ENCODE measurements at places on chromosomes 12 and 14.

DNA sequence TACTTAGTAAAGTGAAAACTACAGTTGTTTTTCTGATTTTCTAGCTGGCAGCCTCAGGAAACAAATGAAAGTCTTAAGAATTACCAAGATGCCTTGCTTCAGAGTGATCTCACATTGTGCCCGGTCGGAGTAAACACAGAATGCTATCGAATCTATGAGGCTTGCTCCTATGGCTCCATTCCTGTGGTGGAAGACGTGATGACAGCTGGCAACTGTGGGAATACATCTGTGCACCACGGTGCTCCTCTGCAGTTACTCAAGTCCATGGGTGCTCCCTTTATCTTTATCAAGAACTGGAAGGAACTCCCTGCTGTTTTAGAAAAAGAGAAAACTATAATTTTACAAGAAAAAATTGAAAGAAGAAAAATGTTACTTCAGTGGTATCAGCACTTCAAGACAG lies 28.9 kb downstream of the RXYLT1 start:
- DNase-seq: peak; percentile 40

- DNase-seq: no peak
Measured at GRCh38 chr12:3527181-3527580, 36.2 kb downstream of the PRMT8 start.

- DNase-seq: no peak
Measured at GRCh38 chr12:24595652-24596235, 353.2 kb downstream of the BCAT1 start.

- no peak for DNase-seq
Measured at GRCh38 chr14:38490273-38490672, 234.4 kb upstream of the CLEC14A start.

DNA sequence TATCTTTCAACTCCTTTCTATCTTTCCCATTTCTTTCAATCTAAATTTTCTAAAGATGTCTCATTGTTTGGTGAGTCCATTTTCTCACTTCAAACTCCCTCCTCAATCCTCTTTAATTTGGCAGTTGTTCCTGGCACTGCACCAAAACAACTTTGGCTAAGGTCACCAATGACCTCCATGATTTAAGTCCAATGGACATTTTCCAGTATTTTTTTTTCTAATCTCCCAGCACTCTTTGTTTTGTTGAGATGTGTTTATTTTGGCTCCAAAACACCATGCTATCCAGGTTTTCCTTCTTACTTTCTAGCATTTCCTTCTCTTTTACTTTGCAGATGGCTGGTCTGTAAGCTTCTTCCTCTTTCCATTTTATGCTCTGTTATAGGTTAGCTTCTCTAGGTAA lies 42.5 kb upstream of the OTOGL start:
- no peak for DNase-seq

- no peak for DNase-seq
Measured at GRCh38 chr12:50842637-50843493, at the start of gene TMPRSS12. Gene TMPRSS12, plus strand, starts transcription at chr12:50842926. Its CDS starts 39 bp downstream, at chr12:50842965.

DNA sequence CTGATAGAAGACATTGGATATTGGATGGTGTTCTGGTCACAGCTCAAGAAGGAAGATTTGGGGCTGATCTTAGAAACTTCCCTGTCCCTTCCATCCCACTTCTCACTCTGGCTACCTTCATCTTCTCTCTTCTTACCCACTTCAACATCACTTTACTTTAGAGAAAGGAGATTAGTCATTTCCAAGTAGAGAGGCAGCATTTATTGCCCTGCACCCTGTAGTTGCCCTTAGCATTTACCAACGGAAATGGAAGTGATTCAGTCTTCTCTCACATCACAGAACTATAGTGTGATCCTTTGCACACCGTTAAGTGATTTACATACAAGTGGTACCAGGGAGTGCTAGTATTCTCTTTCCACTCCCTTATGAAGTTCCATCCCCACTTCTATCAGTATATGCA lies 52.4 kb downstream of the PHLDA1 start:
- DNase-seq: peak; percentile 81

DNA sequence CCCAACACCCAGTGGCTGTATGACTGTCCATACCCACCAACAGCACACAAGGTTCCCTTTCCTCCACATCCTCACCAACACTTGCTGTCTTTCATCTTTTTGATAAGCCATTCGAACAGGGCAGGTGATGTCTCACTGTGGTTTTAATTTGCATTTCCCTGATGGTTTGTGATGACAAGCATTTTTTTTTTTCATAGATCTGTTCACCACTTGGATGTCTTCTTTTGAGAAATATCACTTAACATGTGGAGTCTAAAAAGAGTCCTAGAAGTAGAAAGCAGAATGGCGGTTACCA lies 198.1 kb upstream of the DIO3 start:
- no peak for DNase-seq

DNA sequence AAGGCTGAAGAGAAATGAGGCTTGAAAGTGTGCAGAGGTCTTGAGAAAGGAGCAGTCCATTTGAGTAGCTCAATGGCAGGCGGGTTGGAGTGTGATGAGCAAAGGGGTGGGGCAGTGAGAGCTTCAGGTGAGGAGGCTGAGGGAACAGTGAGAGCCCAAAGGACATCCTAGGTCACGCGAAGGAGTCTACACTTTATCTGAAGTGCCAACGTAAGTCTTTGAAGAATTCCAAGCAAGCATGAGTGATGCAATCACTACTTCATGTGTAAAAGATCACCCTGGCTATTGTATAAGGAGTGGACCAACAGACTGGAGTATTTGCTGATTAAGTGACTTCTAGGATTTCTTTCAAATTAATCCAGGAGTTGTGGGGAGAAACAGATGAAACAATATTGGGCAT lies 159.9 kb upstream of the HIF1A start:
- no peak for DNase-seq

- DNase-seq: no peak
Measured at GRCh38 chr12:124754491-124754890, 109.2 kb downstream of the SCARB1 start.

DNA sequence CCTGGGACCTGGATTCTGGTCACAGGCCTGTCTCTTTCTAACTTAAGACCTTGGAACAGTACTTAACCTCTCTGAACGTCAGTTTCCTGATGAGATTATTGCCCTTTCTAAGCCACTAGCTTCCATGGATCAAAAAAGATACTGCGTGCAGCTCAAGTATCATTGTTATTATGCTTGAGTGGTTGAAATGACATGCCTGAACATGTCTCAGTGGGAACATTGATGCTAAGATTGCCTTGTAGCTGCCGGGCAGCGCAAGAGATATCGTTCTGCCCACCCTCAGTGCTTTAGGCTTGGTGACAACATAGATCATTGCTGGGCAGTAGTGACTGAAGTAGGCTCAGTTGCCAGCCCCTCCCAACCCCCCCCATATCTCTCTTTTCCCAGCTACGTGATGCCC lies 131.9 kb downstream of the SMOC1 start:
- no peak for DNase-seq

DNA sequence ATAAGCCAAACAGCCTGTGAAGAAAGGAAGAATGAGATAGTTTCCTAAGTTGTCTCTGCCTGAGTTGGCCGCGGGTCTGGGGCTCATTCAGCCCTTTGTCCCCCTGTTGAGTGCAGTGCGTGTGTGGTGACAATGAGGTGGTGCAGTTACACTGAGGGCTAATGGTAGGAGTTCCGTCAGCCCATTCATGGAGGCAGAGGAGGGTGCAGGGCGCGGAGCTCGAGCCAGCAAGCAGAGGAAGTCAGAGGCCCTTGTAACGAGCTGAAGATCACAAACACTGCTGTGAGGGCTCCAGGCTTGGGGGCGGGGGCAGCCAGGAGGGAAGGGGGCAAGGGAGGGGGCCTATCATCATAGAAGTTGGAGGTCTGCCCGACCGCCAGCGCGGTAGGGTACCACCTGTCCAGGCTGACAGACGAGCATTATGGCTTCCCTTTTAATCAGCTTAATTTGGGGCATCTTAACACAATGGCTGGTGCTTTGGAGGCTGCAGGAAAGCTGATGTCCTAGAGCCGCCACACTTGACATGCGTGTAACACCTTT lies 20.5 kb downstream of the CCND2 start:
- DNase-seq: no peak

DNA sequence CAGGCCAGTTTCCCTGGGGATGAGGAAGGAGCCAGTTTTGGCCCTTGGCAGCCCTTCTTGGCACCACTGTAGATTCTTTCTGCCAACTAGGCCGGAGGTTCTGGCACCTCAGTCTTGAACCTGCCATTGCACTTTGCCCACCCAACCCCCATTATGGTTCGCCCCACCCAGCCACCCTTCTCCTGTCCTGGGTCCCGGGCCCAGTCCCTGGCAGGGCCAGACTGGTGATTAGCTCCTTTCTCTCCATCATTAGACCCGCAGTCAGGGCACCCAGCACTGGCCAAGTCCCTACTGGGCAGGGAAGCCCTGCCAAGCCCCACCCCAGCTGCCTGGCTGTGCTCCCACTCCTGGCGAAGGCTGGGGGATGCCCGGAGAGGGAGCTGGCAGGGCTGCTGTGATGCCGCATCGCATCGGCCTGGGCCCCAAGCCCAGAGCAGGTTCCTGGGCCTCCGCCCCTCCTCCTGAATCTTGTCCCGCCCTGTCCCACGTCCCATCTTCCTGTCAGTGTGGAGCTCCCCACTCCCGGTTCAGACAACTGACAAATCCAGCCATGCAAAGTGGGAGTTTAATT lies 9.8 kb downstream of the FAM222A start:
- DNase-seq: no peak

- no peak for DNase-seq
Measured at GRCh38 chr12:56551070-56551469, 29.4 kb downstream of the RBMS2 start.

DNA sequence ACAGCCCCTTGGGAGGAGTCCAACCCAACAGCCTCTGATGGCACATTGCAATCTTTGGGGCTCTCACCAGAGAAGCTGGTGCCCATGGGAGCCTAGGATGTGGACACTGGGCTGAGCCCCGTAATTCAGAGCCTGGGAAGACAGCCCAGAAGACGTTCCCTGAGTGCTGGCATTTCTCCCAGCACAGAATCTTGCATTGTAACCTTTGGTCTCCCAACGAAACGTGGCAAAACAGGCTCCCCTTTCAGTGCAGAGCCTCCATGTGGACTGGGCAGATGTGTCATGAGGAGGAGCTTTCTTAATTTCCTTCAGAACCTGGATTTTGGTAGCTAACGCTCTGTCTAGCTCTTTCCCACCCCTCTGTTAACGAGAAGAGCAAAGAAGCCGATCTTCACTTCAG lies 26.3 kb downstream of the BATF start:
- no peak for DNase-seq

DNA sequence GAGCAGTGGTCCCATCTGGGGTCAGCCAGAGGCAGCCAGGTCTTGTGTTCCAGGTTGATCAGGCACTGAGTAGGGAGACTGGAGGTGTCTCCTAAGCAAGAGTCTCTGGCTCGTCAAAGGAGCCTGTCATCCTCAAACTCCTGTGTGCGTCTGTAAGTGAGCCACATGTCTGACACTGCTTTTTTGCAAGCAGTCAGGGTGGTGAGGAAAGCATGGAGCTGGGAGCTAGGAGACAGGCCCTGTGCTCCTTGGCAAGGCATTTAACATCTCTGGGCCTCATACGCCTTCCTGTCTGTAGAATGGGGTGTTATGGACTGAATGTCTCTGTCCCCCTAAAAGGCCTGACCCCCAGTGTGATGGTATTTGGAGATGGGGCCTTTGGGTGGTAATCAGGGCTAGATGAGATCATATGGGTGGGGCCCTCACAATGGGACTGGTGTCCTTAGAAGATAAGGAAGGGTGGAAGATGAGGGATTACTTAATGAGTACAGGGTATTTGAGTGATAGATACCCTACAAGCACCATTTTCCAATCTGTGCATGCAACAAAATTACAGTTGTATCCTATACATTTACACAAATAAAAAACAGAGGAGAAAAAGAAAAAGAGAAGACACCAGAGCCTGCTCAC lies 53.0 kb downstream of the ARL6IP4 start:
- no peak for DNase-seq

GRCh38 chr14:68076451-68076850 lies 256.9 kb downstream of the RAD51B start:
- no peak for DNase-seq

GRCh38 chr12:94997061-94997460 lies 6.4 kb downstream of the NDUFA12 start:
- DNase-seq: no peak

GRCh38 chr12:57741844-57742738 lies 2.7 kb upstream of the TSPAN31 start:
- DNase-seq: peak; percentile 93

- DNase-seq: no peak
Measured at GRCh38 chr12:121719926-121720414, 7.4 kb downstream of the TMEM120B start.

GRCh38 chr12:253116-253831 lies 9.4 kb downstream of the SLC6A13 start:
- no peak for DNase-seq

DNA sequence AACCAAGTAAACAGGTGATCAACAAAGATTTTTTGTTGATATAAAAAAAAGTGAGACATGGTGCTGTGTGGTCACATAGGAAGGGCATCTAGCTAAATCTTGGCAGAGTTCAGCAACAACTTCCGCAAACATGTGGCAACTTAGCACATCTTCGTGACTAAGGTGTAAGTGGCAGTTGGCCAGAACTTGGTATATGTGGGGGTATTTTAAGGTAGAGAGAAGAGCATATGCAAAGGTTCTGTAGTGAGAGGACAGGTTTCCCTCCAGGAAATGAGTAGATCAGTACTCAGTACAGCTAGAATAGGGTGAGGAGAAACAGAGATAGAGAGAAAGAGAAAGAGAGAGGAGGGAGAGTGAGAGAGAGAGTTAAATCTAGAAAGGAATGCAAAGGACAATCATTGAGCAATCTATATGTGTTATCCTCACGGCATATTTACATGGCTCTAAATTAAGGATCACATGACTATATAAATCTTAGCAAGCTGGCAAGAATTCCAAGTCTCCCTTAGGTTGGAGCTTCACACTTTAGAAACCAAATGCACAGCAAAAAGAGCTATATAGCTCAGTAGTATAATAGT lies 227.7 kb upstream of the HMGA2 start:
- DNase-seq: no peak

GRCh38 chr12:72264548-72265175 lies 7.5 kb upstream of the TRHDE start:
- no peak for DNase-seq

DNA sequence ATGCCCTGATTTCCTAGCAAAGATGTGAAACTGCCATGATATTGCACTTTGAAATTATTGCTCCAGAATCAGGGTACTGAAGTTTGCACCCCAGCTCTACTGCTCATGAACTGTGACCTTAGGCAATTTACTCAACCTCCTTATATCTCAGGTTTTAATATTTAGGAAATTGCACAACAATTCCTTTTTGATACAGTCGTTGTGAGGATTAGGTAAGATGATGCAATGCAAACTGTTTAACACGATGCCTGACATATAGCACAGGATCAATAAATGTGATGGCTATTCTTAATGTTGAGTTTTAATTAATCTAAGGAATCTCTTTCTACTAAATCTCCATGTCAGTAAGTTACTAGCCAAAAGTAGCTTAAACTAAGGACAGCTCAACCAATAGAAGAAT lies 555.8 kb downstream of the GALC start:
- no peak for DNase-seq

DNA sequence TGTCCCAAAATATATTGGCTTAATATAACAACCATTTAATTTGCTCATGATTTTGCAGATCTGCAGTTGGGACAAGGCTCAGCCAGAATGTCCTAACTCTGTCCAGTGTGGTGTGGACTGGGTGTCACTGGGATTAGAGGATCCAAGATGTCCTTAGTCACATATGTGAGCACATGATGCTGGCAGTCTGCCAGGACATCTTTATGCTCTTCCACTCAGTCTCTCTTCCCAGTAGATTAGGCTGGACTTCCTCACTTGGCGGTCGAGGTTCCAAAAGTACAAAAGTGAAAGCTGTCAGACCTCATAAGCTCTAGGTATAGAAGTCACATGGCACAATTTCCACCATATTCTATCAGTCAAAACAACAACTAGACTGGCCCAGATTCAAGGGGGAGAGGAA lies 167.9 kb upstream of the NTF3 start:
- no peak for DNase-seq
